ENCODE measurements at places on chromosomes 11 and 22. TPM values are rescaled to one million over a fixed set of nuclear protein-coding genes. Genes with fewer than 3 reads are reported as not detected.

GRCh38 chr11:73200256-73200655 lies 17.8 kb upstream of the P2RY2 start:
- DNase-seq = no peak

DNA sequence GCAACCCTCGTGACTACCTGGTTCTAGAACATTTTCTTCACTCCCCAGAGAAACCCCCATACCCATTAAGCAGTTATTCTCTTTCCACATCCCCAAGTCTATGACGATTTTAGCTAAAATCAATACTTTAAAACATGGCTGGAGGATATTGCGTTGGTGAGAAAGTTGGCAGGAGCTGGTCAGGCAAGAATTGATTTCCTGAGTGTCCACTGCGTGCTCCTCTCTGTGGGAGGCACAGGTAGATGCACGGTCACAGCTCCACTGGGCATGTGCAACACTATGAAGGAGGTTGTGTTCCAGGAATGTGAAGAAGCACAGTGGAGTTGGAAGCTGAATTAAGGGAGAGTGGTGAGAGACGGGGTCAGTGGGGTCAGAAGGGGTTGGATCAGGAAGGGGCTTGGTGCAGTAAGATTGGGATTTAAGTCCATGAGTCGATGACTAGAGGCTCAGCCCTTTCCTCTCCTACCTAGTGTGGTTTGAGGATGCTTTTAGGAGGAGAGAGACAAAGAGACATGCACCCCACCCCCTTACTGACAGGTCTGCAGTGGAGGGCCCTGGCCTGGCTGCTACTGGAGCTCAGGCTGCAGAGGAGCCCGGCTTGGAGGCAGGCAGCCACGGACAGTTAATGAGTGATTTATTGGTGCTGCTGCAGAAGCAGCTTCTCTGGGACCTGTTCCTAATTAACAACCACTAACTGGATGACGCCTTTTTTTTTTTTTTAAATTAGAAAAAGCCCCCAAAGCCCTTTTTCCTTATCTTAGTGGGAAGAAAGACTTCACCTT lies 395.6 kb downstream of the TENM4 start:
- no peak for DNase-seq

DNA sequence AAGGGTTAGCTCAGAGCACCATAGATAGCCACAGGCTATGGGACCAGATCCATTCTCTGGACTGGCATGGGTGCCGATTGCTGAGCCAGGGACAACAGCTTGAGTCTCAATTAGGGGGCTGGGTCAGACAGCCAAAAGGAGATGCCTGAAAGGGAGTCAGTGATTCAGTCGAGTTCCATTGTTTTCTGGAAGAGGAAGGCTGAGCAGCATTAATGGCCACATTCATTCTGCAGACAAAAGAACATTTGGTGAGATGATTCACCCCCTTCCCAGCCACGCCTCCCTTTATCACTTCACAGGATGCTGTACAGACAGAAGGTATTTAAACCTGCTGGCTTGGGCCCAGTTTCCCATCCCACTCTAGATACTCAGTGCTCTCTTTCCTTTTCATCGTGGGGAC lies 131.9 kb downstream of the ADAMTS15 start:
- peak; percentile 54 for DNase-seq

DNA sequence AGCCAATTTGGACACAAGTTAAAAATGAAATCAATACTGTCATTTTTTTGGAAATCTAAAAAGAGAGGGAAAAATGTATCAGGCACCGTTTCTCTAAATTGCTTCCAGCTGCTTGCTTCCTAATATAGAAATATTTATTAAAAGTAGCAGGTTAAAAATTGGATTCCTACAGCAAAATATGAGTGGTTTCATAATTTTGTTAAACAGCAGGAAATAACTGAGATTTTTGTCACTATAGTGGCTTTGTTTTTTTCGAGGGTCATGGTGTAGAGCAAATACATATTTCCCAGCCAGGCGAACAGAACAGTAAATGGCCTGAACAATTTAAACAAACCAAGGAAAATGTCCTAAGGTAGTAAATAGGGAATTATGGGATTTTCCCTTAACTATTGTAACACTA lies 159.7 kb downstream of the DDX10 start:
- no peak for DNase-seq

The CASP12 gene
- total RNA-seq = not detected

The ABCC8 gene
- total RNA-seq = 1.0 TPM

DNA sequence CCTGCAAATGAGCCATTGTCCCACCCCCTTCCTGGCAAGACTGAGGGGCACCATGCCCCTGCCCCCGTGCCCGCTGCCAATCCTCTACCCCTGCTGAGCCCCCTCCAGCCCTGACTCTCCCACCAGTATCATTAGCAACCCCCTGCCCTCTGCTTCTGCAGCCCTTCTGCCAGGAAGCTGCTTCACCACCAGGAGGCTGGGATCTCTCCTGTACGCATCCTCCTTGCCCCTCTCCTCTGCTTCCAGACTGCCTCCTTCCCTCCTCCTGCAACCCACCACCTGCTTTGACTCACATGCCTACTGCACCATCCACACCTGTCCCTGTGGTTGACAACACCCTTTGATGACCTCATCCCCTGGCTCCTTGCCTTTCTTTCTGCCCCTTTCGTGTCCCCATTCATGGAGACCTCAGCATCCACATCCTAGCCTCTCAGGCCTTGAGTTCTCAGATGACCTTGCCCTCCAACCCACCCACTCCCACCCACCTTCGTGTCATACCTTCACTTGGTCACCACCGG lies 13.4 kb upstream of the PNPLA3 start:
- no peak for DNase-seq

- DNase-seq = no peak
Measured at GRCh38 chr11:10598816-10599215, 30.4 kb upstream of the LYVE1 start.

GRCh38 chr11:88324562-88325345 lies 12.8 kb downstream of the CTSC start:
- no peak for DNase-seq

- DNase-seq = no peak
Measured at GRCh38 chr11:47864901-47865300, 16.8 kb upstream of the NUP160 start.

GRCh38 chr22:36965696-36966095 lies 52.3 kb downstream of the CSF2RB start:
- DNase-seq = no peak
